ENCODE measurements at places on chromosomes 4 and X. TPM values are rescaled to one million over a fixed set of nuclear protein-coding genes. Genes with fewer than 3 reads are reported as not detected.

EDA2R gene
- 0.43 TPM for total RNA-seq

DNA sequence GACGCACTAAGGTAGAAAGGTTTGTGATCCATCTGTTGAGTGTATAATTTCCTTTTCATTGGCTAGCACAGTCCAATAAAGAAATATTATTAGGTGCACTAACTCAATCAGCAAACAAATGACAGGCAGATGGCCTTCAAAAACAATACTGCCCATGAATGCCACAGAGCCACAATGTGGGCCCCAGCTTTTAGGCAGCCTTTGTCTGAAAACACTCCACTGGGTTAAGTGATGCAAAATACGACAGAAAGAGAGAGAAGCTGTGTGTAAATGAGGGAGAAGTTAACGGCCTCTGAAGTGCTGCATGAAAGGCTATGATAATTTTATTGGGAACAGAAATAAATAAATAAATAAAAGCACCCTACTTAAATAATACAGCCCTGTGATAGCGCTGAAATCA, 274.6 kb downstream of the NKX6-1 start:
- H3K36me3 ChIP-seq = no peaks in the 10 kb centered on the region
- H3K27ac ChIP-seq = no peak overlapping the region
- H3K4me3 ChIP-seq = no peak overlapping the region
- no peaks in the 10 kb centered on the region for H3K27me3 ChIP-seq

DNA sequence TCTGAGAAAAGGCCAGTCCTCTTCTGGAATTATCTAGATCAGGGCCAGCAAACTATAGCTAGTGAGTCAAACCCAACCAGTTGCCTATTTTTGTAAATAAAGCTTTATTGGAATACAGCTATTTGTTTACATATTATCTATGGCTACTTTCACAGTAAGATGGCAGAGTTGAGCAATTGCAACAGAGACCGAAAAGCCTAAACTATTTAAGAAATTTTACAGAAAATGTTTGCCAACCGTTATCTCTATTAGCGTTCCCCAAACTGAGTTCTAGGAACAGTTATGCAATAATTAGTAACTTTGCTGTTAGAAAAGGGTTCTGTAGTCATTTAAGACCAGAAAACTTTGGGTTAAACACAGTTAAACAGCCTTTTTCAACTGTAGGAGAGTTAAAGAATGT, 10.5 kb downstream of the TEX13B start:
- no peak for DNase-seq
- H3K4me1 ChIP-seq = no peaks in the 10 kb centered on the region
- H3K36me3 ChIP-seq = no peaks in the 10 kb centered on the region
- H3K27ac ChIP-seq = no peak overlapping the region

- H3K4me1 ChIP-seq = no peaks in the 10 kb centered on the region
- H3K4me3 ChIP-seq = no peak overlapping the region
- H3K36me3 ChIP-seq = no peaks in the 10 kb centered on the region
- no peak overlapping the region for H3K27ac ChIP-seq
- DNase-seq = no peak
Observed at GRCh38 chrX:30665471-30665870, 12.2 kb downstream of the GK start.

DNA sequence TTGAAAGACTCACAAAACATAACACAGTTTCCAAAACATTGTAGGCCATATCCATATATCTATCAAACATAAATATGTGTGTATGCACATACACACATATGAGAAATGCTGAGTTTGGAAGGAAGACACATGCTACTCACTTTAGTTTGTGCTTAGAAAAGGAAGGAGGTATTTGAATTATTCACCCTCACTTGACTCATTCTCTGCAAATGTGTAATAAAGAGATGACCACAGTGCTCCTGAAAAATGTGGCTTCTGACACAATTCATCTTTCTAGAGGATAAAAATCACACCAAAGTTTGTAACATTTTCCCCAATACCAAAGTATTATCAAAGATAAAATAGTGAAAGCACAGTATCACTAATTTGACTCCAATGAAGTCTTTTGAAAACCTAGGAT, 950.1 kb downstream of the FAT4 start:
- no peaks in the 10 kb centered on the region for H3K36me3 ChIP-seq
- H3K4me3 ChIP-seq = no peak overlapping the region
- no peak for DNase-seq
- H3K27ac ChIP-seq = no peak overlapping the region

DNA sequence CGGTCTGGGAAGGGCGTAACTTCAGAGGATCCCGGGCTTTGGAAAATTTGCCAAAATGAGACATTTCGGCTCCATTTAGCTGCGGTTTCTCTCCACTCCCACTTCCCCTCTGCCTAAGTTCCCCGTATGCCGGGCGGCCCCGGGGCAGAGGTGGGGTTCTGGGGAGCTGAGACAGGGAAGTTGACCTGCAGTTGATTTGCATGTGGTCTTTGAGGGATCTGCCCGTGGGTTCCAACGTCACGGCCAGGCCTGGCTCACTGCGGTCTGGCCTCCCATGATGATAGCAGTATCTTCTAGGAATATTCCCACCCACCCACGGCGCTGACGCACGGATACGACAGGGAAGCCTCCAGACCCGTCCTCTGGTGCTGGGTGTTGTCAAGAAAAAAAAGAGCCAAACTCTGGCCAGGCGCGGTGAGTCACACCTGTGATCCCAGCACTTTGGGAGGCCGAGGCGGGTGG, 27.3 kb upstream of the CRLF2 start:
- peak; percentile 73 for DNase-seq
- H3K27me3 ChIP-seq = no peaks in the 10 kb centered on the region
- H3K27ac ChIP-seq = no peak overlapping the region
- no peaks in the 10 kb centered on the region for H3K4me1 ChIP-seq

LIAS gene
- total RNA-seq = 2.9 TPM

DNA sequence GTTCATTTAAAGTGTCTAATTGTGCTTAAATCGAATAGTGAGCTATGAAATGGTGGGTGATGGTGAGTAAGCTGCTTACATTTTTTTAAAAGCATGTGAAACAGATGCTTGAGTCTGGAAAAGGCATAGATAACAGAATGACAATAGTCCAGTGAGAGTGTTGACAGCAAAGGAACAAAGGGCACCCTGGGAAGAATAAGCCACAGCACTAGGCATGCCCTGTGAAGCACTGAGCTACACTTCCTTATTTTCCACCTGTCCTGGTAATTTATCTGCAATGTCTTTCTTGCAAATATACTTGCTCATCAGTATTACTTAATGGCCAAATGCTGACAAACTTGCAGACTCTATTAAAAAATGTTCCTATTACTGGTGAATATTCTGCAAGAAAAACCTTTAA, 168.7 kb downstream of the PRDM5 start:
- H3K36me3 ChIP-seq = peaks cover 3% of the 10 kb centered on the region
- no peak for DNase-seq
- no peaks in the 10 kb centered on the region for H3K4me1 ChIP-seq
- no peak overlapping the region for H3K4me3 ChIP-seq

DNA sequence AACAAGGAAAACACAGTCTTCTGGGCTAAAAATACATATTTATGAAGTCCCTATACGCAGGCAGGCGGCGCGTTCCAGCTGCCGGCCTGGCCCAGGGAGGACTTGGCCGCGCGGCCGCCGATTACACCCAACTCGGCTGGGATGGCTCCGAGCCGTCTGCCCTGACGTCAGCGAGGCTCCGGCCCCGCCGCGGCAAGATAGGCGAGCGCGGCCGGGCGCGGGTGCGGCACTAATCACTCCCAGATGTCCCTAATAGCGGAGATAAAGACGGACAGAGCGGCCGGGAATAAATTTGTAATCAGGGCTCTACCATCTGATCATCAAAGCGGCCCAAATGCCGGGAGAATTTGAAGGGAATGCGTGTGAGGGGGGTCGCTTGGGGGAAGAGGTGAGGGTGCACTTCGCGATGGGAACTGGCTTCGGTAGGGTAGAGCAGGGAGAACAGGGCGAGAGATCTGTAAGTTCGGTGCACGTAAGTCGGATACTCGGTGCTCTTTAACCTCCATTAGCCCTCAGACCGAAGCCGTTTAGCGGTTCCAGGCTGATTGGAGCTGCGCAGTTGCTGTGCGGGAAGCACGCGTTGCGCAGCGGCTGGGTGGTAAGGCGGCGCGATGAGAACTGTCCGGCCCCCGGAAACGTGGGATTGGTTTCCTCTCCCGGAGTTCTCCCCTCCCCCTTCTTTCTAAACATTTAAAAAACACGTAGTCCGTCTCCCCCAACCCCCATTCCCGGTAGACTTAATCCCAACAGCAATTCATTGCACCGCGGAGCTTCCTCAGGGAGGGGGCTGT, 7.7 kb downstream of the HAND2 start:
- H3K27me3 ChIP-seq = no peaks in the 10 kb centered on the region
- no peak for DNase-seq
- no peaks in the 10 kb centered on the region for H3K36me3 ChIP-seq

DNA sequence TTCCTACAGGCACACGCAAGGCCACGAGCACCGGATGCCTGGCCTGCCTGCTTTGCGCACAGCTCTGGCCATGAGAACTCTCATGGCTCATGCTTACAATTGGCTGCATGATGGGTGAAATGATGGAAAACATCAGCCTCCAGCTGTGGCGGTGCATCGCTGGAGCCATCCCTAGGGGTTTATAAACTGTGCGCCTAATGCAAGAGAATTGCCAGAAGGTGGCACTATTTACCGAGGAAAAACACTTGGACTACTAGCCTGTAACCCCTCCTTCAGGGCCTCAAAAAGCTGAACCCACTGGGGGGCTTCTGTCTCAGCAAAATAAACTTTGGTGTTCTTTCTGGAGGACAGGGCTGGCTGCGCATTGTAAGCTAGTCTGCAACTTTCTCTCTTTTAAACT, 51.9 kb downstream of the PHKA2 start:
- H3K27ac ChIP-seq = no peak overlapping the region
- no peaks in the 10 kb centered on the region for H3K4me1 ChIP-seq
- H3K36me3 ChIP-seq = peaks cover 7% of the 10 kb centered on the region

DCHS2 gene
- not detected for total RNA-seq

DNA sequence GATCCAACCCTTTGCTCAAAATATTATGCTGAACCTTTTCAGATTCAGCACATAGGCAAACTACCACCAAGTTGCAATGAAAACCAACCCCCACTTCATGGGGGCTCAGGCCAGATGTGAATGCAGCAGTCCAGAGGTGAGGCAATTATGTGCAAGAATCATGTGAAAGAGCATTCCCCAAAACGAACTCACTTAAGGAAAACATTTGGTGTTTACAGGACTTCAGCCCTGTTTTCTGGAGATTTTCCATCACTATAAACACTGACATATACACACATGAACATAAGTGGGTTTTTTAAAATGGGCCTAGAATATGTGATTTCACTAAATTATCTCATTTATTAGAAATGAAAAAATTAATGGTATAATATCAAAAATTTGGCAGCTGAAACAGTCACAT, 31.5 kb downstream of the BMP3 start:
- H3K27ac ChIP-seq = no peak overlapping the region
- no peaks in the 10 kb centered on the region for H3K36me3 ChIP-seq
- H3K4me3 ChIP-seq = no peak overlapping the region
- DNase-seq = no peak

All from ascending aorta (tissue), 2 donors.